T-cell (primary cell): ENCODE measurements at places on chromosomes 5 and 9. TPM values are rescaled to one million over a fixed set of nuclear protein-coding genes. Genes with fewer than 3 reads are reported as not detected.

DNA sequence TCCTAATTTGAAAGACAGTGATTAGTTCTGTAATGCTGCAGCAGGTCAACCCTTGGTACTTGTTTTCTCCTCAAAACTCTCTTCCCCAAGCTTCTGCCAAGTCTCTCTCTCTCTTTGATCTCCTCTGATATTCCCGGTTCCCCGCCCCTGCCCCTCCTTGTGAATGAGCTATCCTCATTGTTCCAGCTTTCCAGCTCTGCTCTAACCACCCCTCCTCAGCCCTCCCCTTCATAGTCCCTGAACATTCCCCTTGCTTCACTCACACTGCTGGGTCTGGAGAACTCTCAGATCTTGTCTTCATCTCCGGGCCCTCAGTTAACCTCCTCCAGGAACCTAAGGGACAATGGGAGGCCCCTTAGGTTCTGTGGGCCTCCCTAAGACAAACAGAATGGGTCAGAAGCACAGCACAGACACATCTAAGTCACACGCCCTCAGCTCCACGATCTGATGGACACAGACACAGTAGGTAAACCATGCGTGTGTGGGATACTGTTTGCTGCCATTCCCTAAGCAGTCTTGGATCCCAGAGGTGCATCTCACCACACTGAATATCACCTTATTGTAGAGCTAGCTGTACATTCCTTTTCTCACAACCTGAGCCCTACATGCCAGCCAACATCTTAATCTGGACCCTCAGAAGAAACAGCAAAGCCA lies 17.4 kb upstream of the LARP1 start:
- no peak for DNase-seq
- no peak overlapping the region for H3K4me3 ChIP-seq
- no peaks in the 10 kb centered on the region for H3K4me1 ChIP-seq
- H3K27ac ChIP-seq: no peak overlapping the region
- H3K27me3 ChIP-seq: no peaks in the 10 kb centered on the region

- DNase-seq: no peak
- no peaks in the 10 kb centered on the region for H3K27me3 ChIP-seq
- H3K4me1 ChIP-seq: peaks cover 26% of the 10 kb centered on the region
- H3K27ac ChIP-seq: peak overlapping the region; percentile 40
- H3K36me3 ChIP-seq: no peaks in the 10 kb centered on the region
Observed at GRCh38 chr9:111898331-111899096, 1.9 kb downstream of the UGCG start.

DNA sequence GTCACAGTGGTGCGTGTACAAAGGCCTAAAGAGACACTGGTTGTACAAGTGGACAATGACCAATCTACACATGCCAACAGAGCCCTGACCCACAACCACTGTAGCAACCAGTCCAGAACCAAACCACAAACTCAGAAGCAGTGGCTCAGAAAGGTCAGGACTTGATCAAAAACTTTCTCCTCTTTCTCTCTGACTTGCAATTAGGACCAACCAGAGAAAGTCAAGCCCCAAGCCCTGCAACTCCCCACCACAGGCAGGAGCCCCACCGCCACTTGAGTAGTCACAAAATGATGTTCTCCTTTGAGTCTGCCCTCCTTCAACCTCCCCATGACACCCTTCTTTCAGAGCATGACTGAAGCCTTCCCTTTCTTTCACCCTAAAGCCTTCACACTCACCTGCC lies 291.8 kb downstream of the CDH10 start:
- H3K4me3 ChIP-seq: no peak overlapping the region
- no peaks in the 10 kb centered on the region for H3K36me3 ChIP-seq
- no peak for DNase-seq
- no peak overlapping the region for H3K27ac ChIP-seq
- H3K27me3 ChIP-seq: peaks cover 2% of the 10 kb centered on the region
- H3K4me1 ChIP-seq: no peaks in the 10 kb centered on the region

- no peaks in the 10 kb centered on the region for H3K36me3 ChIP-seq
- H3K4me1 ChIP-seq: no peaks in the 10 kb centered on the region
- no peak overlapping the region for H3K4me3 ChIP-seq
- no peak for DNase-seq
- no peaks in the 10 kb centered on the region for H3K27me3 ChIP-seq
Observed at GRCh38 chr9:120156376-120156775, 423.6 kb downstream of the CDK5RAP2 start.

DNA sequence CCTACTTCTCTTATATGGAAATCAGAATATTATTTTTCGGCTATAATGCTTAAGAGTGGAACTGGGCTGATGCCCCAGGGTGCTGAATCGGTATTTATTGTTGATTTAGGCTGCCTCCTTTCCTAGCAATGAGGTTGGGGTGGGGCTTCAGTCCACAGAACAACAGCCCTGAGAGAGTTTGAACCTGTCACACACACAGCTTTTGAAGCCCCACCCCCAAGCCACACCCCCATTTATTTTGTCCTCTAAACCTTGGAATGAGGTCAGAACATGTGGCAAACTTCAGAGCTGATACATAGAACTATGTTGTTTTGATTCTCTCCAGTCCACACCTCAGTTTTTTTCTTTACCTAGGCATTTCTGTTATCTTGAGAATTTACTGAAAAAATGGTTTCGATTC lies 51.7 kb upstream of the CAMK4 start:
- no peak for DNase-seq
- no peaks in the 10 kb centered on the region for H3K36me3 ChIP-seq
- no peak overlapping the region for H3K4me3 ChIP-seq
- no peaks in the 10 kb centered on the region for H3K27me3 ChIP-seq
- H3K4me1 ChIP-seq: no peaks in the 10 kb centered on the region

DNA sequence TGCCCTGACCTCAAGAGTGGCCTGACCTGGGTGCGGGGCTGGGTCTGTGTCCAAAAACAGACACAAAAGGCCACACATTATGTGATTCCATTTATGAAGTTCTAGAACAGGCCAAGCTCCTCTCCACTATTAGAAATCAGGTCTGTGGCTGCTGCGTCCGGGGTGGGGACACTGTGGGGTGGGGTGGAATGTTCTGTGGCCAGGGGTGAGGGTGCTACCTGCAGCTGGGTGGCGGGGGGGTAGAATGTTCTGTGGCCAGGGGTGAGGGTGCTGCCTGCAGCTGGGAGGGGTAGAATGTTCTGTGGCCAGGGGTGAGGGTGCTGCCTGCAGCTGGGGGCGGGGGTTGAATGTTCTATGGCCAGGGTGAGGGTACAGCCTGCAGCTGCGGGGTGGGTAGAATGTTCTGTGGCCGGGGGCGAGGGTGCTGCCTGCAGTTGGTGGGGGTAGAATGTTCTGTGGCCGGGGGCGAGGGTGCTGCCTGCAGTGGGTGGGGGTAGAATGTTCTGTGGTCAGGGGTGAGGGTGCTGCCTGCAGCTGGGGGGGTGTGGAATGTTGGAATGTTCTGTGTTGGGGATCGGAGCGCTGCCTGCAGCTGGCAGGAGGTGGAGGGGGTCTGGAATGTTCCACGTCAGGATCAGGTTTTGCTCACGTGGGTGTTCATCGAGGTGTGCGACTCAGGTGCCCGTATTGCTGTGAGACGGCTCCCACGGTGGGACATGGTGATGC lies 8.3 kb downstream of the LCN12 start:
- peaks cover 81% of the 10 kb centered on the region for H3K4me1 ChIP-seq
- H3K27ac ChIP-seq: peak overlapping the region; percentile 69
- no peaks in the 10 kb centered on the region for H3K27me3 ChIP-seq
- H3K36me3 ChIP-seq: no peaks in the 10 kb centered on the region
- no peak overlapping the region for H3K4me3 ChIP-seq
- no peak for DNase-seq

DNA sequence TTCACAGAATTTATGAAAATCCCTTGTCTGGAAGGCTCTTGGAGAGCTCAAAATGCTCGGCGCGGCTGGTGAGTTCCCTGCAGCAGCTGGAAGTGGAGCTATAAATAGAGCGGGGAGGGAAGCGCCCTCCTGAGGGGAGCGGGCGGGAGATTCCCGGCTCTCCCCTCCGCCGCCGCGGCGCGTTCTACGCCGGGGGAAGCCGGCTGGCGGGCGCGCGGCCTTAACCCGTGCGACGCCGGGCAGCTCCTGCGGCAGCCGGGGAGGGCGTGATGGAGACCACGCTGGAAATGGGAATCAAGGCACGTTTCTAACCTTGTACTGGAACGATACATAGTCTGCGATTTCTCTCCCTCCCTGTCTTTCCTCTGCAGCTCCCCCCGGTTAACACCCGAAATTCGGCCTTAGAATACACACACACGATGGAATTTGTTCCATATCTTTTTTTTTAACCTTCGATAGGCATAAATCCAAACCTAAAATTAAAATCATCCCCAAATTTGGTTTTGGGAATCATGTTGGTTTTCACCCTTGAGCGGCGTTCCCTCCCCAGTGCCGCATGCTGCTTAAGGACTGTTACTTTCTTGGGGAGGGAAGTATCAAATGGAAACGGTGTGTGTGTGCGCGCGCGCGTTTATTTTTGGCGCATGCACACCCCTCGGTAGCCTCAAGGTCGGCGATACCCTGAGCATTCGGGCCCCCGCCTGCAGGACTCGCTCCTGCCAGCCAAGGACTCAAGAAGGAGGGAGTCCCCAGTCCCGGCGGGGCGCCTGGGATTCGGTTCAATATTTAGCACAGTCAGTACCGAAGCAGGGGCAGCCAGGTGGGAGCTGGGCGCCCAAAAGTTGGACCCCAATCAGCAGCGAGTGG lies 306.3 kb upstream of the KCNN2 start:
- peaks cover 13% of the 10 kb centered on the region for H3K27me3 ChIP-seq
- no peak for DNase-seq
- no peak overlapping the region for H3K4me3 ChIP-seq

- no peaks in the 10 kb centered on the region for H3K4me1 ChIP-seq
- no peaks in the 10 kb centered on the region for H3K36me3 ChIP-seq
- H3K4me3 ChIP-seq: no peak overlapping the region
Observed at GRCh38 chr5:96180684-96181435, 219.2 kb upstream of the ELL2 start.

- H3K27me3 ChIP-seq: peaks cover 8% of the 10 kb centered on the region
- H3K4me3 ChIP-seq: no peak overlapping the region
- H3K36me3 ChIP-seq: no peaks in the 10 kb centered on the region
- no peak for DNase-seq
Observed at GRCh38 chr9:37471942-37472684, 6.9 kb upstream of the ZBTB5 start.

- no peaks in the 10 kb centered on the region for H3K4me1 ChIP-seq
- DNase-seq: no peak
- no peak overlapping the region for H3K4me3 ChIP-seq
- no peak overlapping the region for H3K27ac ChIP-seq
- no peaks in the 10 kb centered on the region for H3K27me3 ChIP-seq
Observed at GRCh38 chr5:13809921-13810320, 134.6 kb downstream of the DNAH5 start.

- H3K4me1 ChIP-seq: peaks cover 41% of the 10 kb centered on the region
- H3K27me3 ChIP-seq: no peaks in the 10 kb centered on the region
- H3K27ac ChIP-seq: peak overlapping the region; percentile 60
- H3K4me3 ChIP-seq: no peak overlapping the region
- peaks cover 7% of the 10 kb centered on the region for H3K36me3 ChIP-seq
Observed at GRCh38 chr9:129840034-129840433, 4.8 kb downstream of the USP20 start.

DNA sequence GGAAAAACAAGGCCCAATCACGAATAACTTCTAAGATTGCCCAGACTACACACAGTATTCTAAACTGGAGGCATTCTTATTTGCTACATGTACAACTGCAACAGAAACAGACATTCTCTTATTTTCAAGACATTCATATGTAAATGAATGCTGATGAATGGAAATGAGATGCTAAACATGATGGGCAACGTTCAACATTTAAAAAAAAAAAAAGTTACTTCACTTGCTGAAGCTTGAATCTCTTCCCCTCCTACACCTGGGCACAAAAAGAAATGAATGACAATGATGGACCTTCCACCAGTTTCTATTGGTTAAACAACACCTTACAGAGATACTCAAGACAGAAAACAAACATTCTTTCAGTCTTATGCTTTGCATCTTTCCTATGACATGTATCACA lies 160.5 kb downstream of the BNC2 start:
- H3K27me3 ChIP-seq: no peaks in the 10 kb centered on the region
- no peaks in the 10 kb centered on the region for H3K4me1 ChIP-seq
- H3K36me3 ChIP-seq: no peaks in the 10 kb centered on the region
- DNase-seq: no peak
- no peak overlapping the region for H3K4me3 ChIP-seq

- H3K27ac ChIP-seq: no peak overlapping the region
- no peaks in the 10 kb centered on the region for H3K36me3 ChIP-seq
- no peak for DNase-seq
- H3K4me3 ChIP-seq: no peak overlapping the region
- no peaks in the 10 kb centered on the region for H3K4me1 ChIP-seq
Observed at GRCh38 chr5:174311121-174311520, 265.6 kb downstream of the NSG2 start.

- peak overlapping the region; percentile 63 for H3K27ac ChIP-seq
- peak; percentile 34 for DNase-seq
- H3K4me3 ChIP-seq: no peak overlapping the region
- peaks cover 44% of the 10 kb centered on the region for H3K4me1 ChIP-seq
- H3K36me3 ChIP-seq: peaks cover 13% of the 10 kb centered on the region
Observed at GRCh38 chr9:137723783-137724445, 105.1 kb downstream of the EHMT1 start.

DNA sequence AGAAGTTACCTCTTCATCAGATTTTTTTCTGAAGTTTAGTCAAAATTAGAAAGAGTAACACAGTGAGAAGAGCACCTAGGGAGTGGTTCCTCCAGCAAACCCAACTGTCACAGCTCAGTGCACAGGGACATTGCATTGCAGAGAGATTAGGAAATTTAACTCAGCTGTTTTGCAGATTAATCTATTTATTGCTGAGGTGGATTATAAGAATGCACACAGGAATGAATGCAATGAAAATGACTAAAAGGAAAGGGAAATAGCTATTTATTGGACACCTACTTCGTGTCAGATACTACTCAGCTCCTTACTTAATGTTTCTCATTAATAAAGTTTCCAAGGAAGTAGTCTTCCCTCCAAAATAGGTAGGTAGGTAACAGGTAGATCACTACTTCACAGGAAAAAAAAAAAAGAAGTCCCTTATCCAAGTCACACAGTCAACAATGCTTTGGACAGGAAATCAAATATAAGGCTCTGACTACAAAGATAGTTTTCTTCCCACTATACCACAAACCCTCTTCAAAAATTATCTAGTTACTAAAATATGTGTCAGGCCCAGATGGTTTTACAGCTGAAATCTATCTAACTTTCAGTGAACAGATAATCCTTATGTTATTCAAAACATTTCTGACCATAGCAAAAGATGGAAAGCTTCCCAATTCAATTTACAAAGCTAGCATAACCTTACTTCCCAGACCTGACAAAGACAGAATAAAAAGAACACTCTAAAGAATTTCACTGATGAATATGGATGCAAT lies 442.2 kb upstream of the MPDZ start:
- no peak overlapping the region for H3K4me3 ChIP-seq
- no peaks in the 10 kb centered on the region for H3K36me3 ChIP-seq
- DNase-seq: no peak

DNA sequence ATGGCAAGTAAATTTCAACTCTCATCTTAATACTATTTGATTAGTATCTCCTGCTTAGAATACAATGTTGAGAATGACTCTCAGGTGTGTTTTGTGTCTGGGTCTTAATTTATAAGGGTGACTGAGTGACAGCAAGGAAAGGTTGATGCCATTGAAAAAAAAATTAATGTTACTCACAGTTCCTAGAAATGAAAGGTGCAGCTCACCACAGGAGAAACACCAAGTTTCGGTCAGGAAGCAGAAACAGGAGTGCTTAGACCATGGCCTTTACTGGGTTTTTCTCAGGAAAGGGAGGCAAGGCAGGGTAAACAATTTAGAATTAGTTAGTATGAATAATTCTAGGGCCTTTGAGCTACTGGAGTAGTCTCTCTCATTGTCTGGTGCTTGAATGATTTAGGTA lies 159.2 kb upstream of the C9orf72 start:
- H3K27me3 ChIP-seq: no peaks in the 10 kb centered on the region
- no peaks in the 10 kb centered on the region for H3K36me3 ChIP-seq
- no peak overlapping the region for H3K4me3 ChIP-seq
- H3K4me1 ChIP-seq: no peaks in the 10 kb centered on the region
- no peak for DNase-seq

The GRIA1 gene
- total RNA-seq: not detected

The TRIP13 gene
- 0.66 TPM for total RNA-seq

The GFI1B gene
- total RNA-seq: 0.67 TPM

The NOXA1 gene
- total RNA-seq: 6.4 TPM

The CCL21 gene
- total RNA-seq: 0.32 TPM

The SPAAR gene
- not detected for total RNA-seq
